Renal pelvis (tissue), 12 donors: ENCODE measurements at places on chromosomes 2 and 18. TPM values are rescaled to one million over a fixed set of nuclear protein-coding genes. Genes with fewer than 3 reads are reported as not detected.

The MROH2A gene
- polyA plus RNA-seq, result 0.33 TPM

- peak; percentile 21 for DNase-seq
Observed at GRCh38 chr18:27921904-27922751, 254.8 kb downstream of the CDH2 start.

- no peak for DNase-seq
Observed at GRCh38 chr2:239828192-239828972, 196.8 kb downstream of the NDUFA10 start.

DNA sequence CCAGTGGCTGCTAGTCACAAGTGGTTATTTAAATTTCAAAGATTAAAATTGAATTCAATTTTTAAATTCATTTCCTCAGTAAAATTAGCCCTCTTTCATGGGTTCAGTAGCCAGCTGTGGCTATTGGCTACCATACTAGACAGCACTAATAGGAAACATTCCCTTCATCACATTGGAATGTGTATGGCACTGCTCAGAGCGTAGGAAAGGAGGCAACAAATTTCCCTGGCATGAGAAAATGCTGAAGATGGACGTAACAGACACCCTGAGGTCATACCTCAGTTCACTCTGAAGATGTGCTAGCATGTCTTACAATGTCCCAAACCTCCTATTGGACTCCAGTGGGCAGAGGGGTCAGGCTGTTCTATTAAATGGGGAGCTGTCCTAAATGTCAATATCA is 96.4 kb downstream of the C1QL2 start:
- no peak for DNase-seq

The MC2R gene
- 0.24 TPM for polyA plus RNA-seq

DNA sequence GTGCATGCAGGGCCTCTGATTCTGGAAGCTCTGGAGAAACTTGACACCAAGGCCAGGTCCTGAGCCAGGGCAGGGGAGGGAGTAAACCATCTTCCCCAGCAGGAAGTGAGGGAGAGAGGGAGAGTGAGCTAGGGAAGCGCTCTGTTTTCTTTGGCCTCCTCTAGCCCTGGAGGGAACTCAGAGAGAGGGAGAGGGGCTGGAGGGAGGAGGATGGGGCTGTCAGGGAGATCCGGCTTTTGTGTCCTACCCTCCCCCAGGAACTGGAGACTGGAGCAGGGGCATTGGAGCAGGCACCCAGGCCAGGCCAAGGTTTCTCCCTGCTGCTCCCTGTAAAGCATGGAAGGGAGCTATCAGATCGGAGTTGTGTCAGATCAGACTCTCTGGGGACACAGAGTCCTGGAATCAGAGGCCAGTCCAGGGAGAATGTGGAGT is 22.7 kb upstream of the PKDCC start:
- DNase-seq, result peak; percentile 93

GRCh38 chr18:12027046-12027445 is 45.7 kb downstream of the IMPA2 start:
- DNase-seq, result no peak

The NTSR2 gene
- polyA plus RNA-seq, result not detected

The HOXD9 gene
- polyA plus RNA-seq, result 88.6 TPM
